ENCODE measurements at places on chromosomes 5 and 9.
A peak's percentile ranks its signal among the peaks of the same experiment; 100 is the strongest.

DNA sequence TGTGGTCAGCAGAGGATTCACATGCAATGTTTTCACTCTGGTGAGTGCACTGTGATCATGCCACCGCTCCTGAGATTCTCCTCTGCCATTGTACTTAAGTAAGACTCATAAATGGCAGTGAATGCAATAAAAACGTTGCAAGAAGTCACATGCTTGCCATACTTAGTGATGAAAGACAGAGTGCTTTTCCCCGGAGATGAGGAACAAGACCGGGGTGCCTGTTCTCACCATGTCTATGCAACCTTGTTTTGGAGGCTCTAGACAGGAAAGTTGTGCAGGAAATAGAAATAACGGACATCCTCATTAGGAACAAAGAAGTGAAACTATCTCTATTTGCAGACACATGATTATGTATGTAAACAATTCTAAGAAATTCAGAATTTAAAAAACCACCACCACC lies 84.7 kb upstream of the IRX2 start:
- no peaks in the 10 kb centered on the region for H3K4me1 ChIP-seq
- peaks cover 9% of the 10 kb centered on the region for H3K27me3 ChIP-seq
- H3K27ac ChIP-seq, result no peak overlapping the region
- H3K36me3 ChIP-seq, result no peaks in the 10 kb centered on the region

GRCh38 chr5:127358740-127359139 lies 68.1 kb downstream of the MEGF10 start:
- peaks cover 13% of the 10 kb centered on the region for H3K27me3 ChIP-seq
- no peaks in the 10 kb centered on the region for H3K36me3 ChIP-seq
- H3K27ac ChIP-seq, result no peak overlapping the region

DNA sequence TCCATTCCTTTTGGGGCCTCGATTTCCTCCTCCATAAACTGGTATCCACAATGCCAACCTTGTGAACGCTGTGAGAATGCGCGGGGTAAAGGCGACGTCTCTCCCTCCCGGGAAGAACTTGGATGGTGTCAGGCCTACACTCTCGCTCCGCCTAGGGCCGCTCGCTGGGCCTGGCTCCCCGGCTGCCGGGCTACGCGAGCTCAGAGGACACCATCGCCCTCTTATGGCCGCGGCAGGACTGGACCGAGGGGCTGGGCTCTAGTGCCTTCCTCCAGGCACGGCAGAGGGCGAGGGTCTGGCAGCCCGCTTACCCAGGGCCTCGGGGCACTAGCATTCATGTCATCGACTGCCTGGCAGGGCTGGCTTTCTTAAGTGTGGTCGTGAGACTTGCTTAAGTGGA lies 1.3 kb upstream of the EXOSC2 start:
- no peaks in the 10 kb centered on the region for H3K27me3 ChIP-seq
- H3K4me3 ChIP-seq, result peak overlapping the region; percentile 12
- H3K27ac ChIP-seq, result peak overlapping the region; percentile 95
- no peak for DNase-seq
- H3K4me1 ChIP-seq, result peaks cover 47% of the 10 kb centered on the region
- peaks cover 25% of the 10 kb centered on the region for H3K36me3 ChIP-seq

GRCh38 chr5:142792865-142793232 lies 22.7 kb downstream of the ARHGAP26 start:
- peaks cover 7% of the 10 kb centered on the region for H3K36me3 ChIP-seq
- H3K27me3 ChIP-seq, result no peaks in the 10 kb centered on the region
- no peak overlapping the region for H3K27ac ChIP-seq
- peaks cover 19% of the 10 kb centered on the region for H3K4me1 ChIP-seq
- H3K4me3 ChIP-seq, result no peak overlapping the region

DNA sequence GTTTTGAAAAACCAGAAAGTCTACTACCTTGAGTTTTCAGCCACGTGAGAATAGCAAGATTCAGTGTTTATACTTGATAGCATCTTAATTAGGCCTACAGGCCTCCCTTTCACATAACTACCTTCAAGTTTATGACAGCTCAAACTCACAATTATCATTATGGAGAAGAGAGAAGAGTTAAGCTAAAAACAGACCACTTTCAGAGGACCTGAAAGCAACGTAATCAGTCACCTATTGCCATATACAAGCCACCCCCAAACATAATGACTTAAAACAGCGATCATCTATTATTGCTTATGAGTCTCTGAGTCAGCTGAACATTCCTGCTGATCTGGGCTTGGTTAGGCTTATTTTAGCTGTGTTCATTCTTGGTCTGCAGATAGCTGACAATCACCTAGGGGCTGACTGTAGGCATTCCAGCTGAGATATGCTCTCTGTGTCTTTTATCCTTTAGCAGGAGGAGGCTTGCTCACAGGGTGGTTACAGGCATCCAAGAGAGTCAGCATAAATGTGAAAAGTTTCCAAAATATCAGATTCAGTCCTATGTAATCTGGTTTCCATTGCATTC lies 130.9 kb downstream of the COX7C start:
- no peaks in the 10 kb centered on the region for H3K36me3 ChIP-seq
- DNase-seq, result no peak
- no peaks in the 10 kb centered on the region for H3K4me1 ChIP-seq
- no peak overlapping the region for H3K27ac ChIP-seq
- H3K4me3 ChIP-seq, result no peak overlapping the region

GRCh38 chr9:69546265-69546664 lies 125.9 kb downstream of the APBA1 start:
- no peaks in the 10 kb centered on the region for H3K36me3 ChIP-seq
- H3K27ac ChIP-seq, result no peak overlapping the region
- DNase-seq, result no peak
- peaks cover 12% of the 10 kb centered on the region for H3K27me3 ChIP-seq

- H3K27me3 ChIP-seq, result peaks cover 2% of the 10 kb centered on the region
- no peak overlapping the region for H3K27ac ChIP-seq
- no peak overlapping the region for H3K4me3 ChIP-seq
- no peak for DNase-seq
- no peaks in the 10 kb centered on the region for H3K36me3 ChIP-seq
These were observed 42.0 kb upstream of the KCNN2 start for GRCh38 chr5:114319821-114320220.

DNA sequence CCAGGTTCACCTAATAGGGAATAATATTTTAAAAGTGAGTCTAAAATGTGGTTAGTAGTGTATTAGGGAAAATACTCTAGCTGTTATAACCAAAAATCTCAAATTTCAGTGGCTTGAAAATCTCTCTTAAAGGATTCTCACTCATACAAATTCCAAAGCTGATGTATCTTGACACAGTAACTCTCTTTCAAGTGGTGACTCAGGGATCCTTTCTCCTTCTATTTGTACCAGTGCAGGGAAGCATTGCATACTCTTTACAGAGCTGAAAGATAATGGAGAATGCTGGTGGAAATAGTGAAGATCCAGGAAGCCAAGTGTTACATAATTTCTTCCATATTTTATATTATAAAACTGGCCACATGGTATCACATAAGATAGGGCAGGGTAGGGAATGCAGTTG lies 560.2 kb upstream of the CDH9 start:
- DNase-seq, result no peak
- H3K36me3 ChIP-seq, result no peaks in the 10 kb centered on the region
- H3K27ac ChIP-seq, result no peak overlapping the region
- H3K27me3 ChIP-seq, result no peaks in the 10 kb centered on the region
- no peaks in the 10 kb centered on the region for H3K4me1 ChIP-seq

DNA sequence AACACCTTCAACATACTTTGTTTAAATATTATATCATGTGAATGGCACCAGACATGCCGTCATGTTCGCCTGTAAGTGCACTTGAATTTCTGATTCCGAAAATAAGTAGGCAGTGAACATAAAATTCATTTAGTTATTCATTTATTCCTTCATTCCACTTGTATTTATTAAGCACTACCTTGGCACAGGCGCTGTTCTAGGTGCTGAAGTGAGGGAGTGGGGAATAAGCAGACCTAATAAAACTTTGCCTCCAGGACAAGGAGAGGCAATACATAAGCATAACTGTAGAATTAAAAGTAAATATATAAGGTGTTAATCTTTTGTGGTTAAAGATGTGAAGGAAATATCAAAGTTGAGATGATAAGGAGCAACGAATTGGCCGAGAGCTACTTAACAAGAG lies 297.4 kb downstream of the TENT4A start:
- no peak overlapping the region for H3K27ac ChIP-seq
- no peaks in the 10 kb centered on the region for H3K4me1 ChIP-seq
- H3K36me3 ChIP-seq, result no peaks in the 10 kb centered on the region
- no peak overlapping the region for H3K4me3 ChIP-seq

DNA sequence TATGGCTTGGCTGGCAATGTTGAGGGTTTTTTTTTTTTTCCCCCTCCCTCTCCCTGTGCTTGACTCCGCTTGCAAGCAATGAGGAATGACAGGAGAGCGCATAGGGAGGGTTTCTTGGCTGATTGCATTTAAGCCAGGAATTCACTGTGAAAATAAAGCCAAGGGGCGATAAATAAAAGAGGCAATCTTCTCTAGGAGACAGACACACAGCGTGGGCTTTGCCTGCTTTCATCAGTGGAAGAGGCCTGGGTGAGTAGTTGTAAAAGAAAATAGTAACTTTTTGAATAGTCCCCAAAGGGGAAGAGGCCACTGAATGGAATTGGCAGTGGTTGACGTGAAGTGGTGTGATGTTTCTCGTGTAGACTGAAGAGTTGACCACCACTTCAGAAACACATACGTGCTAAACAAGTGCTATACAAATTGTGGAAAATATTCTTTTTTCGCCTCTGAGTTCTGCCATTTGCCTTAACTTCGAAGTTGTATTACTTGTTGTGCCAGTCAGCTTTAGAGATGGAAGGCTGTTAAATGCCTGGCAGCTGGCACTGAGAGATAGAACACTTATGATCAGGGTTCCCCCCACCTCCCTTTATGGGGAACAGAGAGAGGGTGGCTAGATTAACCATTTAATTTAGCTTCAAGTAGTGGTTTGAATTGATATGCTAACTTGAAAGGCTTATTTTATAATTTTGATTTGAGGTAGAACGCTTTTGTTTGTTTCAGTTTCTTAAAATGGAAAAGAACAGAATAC lies 3.0 kb downstream of the ZSWIM6 start:
- H3K36me3 ChIP-seq, result no peaks in the 10 kb centered on the region
- H3K4me3 ChIP-seq, result peak overlapping the region; percentile 86
- peaks cover 60% of the 10 kb centered on the region for H3K4me1 ChIP-seq
- peak overlapping the region; percentile 49 for H3K27ac ChIP-seq
- no peaks in the 10 kb centered on the region for H3K27me3 ChIP-seq
- no peak for DNase-seq

DNA sequence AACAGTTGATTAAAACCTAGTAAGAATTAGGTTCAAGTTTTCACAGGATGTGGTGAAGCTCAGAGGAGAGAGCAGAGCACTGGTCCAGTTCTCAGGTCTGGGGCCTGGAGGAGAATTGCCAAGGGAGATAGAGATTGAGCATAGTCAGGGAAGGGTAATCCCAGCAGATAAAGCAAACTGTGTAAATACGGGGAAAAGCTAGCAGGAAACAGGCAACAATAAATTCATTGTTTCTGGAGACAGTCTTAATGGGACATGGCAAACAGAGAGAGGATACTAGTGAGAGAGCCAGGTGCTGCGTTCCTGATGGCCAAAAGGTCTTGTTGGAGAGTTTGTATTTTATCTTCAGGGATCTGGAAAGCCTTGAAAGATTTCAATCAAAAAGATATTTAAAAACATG lies 333.0 kb downstream of the PDE4D start:
- no peak for DNase-seq
- H3K4me3 ChIP-seq, result no peak overlapping the region
- H3K4me1 ChIP-seq, result peaks cover 5% of the 10 kb centered on the region
- no peaks in the 10 kb centered on the region for H3K36me3 ChIP-seq
- H3K27me3 ChIP-seq, result no peaks in the 10 kb centered on the region

GRCh38 chr5:174555726-174556125 lies 168.7 kb upstream of the MSX2 start:
- no peak overlapping the region for H3K27ac ChIP-seq
- DNase-seq, result no peak
- peaks cover 11% of the 10 kb centered on the region for H3K27me3 ChIP-seq
- no peaks in the 10 kb centered on the region for H3K36me3 ChIP-seq

GRCh38 chr5:149273237-149273636 lies 1.6 kb downstream of the AFAP1L1 start:
- H3K27ac ChIP-seq, result no peak overlapping the region
- H3K4me3 ChIP-seq, result peak overlapping the region; percentile 95
- DNase-seq, result no peak
- peaks cover 12% of the 10 kb centered on the region for H3K4me1 ChIP-seq

DNA sequence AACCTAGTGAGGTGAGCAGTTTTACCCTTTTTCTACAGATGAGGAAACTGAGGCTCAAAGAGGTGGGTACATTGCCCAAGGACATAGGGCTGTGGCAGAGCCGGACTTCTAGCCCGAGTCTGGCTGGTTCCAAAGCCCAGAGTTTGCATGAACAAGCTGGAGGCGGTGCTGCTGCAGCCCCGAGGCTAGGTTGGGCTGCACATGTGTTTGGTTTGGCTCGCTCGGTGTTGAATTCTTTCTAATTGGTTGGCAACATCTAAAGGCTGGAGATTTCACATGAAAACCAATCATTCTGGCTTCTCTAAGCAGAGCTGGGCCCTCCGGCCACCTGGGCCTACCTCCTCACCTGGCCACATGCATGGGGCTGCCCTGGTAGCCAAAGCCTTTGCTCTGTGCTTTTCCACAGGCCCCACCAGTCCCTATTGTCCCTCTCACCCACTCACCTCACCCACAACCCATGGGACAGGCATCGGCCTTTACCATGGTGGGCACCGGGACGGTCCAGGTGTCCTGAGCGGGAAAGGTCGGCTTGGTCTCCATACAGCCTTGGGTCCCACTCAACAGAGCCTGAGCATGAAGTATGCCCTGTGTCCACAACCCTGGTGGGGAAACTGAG lies 262.3 kb downstream of the NSG2 start:
- no peak for DNase-seq
- no peaks in the 10 kb centered on the region for H3K36me3 ChIP-seq

DNA sequence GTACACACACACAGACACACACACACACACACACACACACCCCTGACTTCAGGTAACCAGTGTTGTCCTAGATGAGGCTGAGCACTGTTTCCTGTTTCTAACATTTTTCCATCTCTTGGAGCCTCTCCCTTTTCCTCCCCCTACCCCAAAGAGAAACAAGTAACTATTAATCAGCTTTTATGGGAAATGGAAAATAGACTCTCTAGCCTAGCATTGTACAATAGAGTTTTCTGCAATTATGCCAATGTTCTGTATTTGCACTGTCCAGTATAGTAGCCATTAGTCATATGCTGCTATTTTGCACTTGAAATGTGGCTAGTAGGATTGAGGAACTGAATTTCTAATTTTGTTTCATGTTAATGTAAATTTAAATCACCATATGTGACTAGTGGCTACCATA lies 33.1 kb downstream of the RAB3C start:
- no peak overlapping the region for H3K4me3 ChIP-seq
- H3K27ac ChIP-seq, result no peak overlapping the region
- DNase-seq, result no peak
- no peaks in the 10 kb centered on the region for H3K4me1 ChIP-seq

GRCh38 chr5:32690153-32690552 lies 21.0 kb upstream of the NPR3 start:
- H3K4me1 ChIP-seq, result no peaks in the 10 kb centered on the region
- no peak overlapping the region for H3K4me3 ChIP-seq
- no peak overlapping the region for H3K27ac ChIP-seq
- no peak for DNase-seq
- peaks cover 10% of the 10 kb centered on the region for H3K27me3 ChIP-seq
- H3K36me3 ChIP-seq, result no peaks in the 10 kb centered on the region

DNA sequence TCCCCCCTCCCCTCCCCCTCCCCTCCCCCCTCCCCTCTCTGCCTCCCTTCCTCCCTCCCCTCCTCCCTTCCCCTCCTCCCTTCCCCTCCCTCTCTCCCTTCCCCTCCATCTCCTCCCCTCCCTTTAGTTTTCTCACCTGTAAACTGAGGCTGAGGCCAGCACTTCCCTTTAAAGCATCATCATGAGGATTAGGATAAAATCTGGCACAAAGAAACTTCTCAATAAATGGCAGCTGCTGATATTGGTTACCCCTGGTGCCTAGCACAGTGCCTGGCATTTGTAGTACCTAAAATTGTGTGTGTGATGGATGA lies 41.9 kb downstream of the RAI14 start:
- peaks cover 19% of the 10 kb centered on the region for H3K4me1 ChIP-seq
- H3K27ac ChIP-seq, result no peak overlapping the region
- H3K4me3 ChIP-seq, result no peak overlapping the region
- no peaks in the 10 kb centered on the region for H3K27me3 ChIP-seq
- H3K36me3 ChIP-seq, result no peaks in the 10 kb centered on the region
- no peak for DNase-seq
